ENCODE measurements at places on chromosomes 6 and 20.
A peak's percentile ranks its signal among the peaks of the same experiment; 100 is the strongest.

GRCh38 chr6:124010574-124010973 is 206.9 kb downstream of the NKAIN2 start:
- no peak for DNase-seq

- peak; percentile 14 for DNase-seq
Observed at GRCh38 chr20:51412951-51413481, 129.5 kb downstream of the NFATC2 start.

GRCh38 chr6:14423330-14423729 is 305.8 kb downstream of the CD83 start:
- DNase-seq = no peak

DNA sequence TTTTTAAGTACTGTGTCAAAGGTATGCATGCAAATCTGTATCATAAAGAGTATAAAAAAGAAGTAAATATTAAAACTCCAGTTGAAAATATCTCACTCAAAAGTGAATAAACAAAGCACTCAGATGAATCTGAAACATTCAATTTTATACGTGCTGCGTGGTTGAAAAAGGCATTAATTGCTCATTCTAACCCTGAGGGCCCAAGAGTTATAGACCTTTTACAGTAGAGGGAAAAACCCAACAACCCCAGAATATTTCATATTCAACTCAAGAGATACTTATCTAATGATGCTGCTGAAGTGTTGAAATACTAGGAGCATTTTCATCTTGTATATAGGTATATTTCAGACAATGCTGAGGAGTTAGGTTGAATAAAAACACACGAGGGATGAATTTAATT is 862.8 kb upstream of the CITED2 start:
- no peak for DNase-seq

- DNase-seq = peak; percentile 53
Observed at GRCh38 chr6:144661116-144661806, 376.1 kb downstream of the UTRN start.

DNA sequence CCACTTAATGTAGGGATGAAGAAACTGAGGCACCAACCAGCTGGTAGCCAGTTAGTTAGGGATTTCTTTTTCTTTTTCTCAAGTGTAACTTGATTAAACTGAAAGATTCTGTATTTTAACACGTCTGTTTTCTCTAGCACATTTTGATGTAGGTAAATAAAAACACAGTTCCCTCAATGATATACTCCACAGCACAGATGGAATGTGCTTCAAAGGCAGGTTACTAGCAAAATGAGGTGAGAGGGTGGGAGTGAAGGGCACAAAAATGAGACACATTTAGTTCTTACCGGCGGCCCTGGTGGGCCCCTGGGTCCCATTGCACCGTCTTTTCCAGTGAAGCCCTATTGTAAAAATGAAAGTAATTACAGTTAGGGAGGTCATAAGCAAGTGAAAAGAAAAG is 108.9 kb downstream of the COL12A1 start:
- DNase-seq = no peak

DNA sequence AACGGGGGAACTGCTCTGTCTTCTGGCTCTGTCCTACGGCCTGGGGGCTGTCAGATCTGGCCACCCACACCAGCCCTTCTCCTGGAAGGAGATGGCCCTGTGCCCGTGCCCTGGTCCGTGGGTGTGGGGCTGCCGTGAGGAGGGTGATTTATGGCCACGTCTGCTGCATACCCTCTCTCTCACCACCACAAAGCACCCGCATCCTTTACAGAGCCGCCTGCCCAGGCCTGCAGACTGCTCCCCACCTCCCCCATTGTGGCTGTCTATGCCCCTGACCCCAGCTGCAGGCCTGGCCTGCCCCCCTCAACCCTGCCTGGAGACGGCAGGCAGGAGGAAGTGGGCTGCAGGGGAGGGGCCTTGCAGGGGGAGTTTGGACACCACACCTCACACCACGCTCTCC is 72.7 kb upstream of the GATA5 start:
- no peak for DNase-seq

- no peak for DNase-seq
Observed at GRCh38 chr6:44959651-44960050, 368.5 kb upstream of the RUNX2 start.

DNA sequence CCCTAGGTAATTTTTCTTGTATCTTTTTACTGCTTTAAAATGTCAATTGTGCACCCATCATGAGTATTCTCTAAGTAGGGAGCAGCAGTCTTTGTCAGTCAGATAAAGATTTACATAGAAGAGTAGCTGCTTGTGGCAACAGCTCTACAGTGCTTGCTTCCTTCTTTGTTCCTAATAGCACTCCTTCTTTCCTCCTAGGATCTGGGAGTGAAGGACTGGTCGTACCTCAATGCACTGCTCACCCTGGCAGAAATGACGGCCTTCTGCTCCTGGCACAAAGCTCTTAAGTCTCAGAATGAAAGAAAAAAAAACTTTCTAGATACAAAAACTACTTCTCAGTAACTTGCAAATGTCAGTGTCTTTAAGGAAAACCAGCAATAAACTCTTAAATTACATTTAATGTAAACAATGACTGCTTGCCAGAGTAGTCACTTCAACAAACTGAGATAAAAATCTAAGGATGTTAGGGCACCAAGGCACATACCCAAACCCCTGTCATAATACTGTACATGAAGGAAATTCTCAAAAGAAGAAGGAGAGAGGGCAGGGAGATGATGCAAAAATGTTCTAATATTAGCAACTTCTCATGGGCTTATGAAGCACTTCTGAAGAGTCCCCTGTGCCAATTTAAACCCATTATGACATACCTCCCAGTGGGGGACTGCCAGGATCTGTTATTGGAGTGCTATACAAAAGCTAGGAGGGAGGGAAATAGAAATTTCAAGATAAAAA is 34.0 kb downstream of the NCOA6 start:
- DNase-seq = peak; percentile 75

- no peak for DNase-seq
Observed at GRCh38 chr6:73985891-73986290, 289.9 kb downstream of the CD109 start.

DNA sequence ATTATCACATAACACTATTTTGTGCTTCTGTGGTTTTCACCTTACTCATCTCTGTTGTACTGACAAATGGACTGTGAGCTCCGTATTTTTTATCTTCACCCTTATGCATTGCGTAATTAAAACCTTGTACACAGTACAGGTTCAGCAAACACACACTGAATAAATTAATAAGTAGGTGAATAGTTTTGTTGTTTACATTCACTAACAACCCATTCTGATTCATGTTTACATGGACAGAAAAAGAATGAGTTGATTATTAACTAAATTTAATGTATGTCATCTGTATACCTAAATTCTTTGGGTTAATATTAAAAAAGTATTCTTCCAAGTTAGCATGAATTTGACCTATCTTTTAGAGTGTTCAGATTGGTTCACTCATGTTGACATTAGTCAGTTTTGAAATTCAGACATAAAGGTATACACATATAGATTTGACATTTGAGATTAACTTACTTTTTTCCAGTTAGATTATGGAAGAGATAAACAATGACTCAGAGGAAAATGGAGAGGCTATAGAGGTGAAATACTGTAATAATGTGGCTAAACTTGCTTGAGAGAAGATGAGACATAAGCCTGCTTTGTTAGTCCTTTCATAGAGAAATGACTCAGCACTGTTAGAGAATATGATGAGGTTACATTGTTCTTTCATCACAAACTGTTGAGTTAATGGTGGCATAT is 541.7 kb upstream of the FLRT3 start:
- peak; percentile 79 for DNase-seq

DNA sequence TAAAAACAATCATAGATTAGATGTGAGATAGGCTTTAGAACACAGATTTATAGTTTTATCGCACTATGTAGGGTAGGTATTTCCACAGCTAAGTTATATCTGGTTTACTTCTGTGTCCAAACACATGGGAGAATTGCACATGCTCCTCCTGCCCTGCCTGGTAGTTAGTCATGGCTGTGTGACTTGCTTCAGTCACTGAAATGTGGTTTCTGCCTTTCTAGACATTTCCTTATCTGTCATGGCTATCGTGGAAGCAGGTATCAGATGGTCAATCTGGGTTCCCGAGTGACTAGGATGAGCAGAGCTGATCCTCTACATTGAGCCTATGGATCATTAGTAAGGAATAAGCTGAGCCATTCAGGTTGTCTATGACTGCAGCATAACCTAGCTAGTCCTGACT is 117.8 kb upstream of the GMDS start:
- DNase-seq = no peak

GRCh38 chr20:17650301-17651128 is 31.5 kb downstream of the RRBP1 start:
- no peak for DNase-seq

GRCh38 chr6:112332274-112332673 is 14.9 kb upstream of the RFPL4B start:
- no peak for DNase-seq

DNA sequence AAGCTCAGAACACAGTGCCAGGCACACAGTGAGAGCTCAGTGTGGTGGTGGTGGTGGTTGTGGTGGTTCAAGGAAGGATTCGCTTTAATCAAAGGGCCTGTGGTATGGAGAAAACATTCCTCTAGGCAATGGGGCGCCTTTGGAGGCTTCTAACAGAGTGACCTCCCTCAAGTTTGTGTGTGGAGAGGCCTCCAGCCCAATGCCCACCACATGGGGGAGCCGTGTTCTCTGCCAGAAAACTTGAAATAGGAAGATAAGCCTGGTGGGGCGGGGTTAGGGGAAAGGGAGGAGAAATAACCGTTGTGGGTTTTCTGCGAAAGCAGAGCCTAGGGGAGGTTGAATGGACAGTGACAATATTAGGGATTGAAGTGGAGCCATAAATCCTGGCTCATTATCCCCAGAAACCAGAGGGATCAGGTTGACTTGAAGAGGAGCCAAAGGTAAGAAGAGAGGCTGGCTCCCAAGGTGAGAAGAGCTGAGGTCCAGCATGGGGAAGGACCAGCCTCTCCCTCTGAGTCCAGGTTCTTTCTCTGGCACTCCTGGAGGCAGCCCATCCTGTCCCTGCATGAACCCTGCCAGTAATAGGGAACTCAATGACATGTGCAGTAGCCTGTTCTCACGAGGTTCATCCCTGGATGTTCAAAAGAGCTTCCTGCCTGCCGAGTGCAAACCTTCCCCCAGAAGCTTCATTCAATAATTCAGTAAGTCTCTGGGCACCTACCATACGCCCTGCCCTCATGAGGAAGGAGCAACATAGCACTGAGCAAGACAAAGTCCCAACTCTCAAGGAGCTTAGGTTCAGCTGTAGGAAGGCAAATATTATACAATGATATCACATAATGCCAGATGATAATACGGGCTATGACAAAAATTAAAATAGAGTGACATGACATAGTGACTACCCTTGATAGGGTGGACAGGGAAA is 51.4 kb downstream of the TGM2 start:
- no peak for DNase-seq

- no peak for DNase-seq
Observed at GRCh38 chr6:167648501-167649278, 178.0 kb upstream of the AFDN start.

DNA sequence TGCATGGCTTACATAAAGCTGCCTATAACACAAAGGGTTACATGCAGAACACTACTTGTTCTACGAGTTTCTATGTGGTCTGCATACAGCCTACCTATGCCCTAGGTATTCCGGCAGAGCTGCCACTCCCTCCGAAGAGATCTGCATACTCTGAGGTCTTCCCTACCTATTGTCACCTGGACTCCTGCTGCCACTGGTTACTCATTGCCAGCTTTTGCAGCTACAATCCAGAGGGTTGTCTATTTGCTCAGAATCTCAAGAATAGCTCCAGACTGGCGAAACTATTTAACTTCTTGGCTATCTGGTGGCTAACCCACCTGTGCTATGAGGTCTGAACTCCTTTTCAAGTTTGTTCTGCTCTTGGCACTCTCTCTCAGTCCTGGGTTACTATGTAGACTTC is 323.3 kb downstream of the BMP2 start:
- DNase-seq = no peak
